NCI-H2081 treated with DMSO at 0.1 percent for 48 hours (cell line): ENCODE measurements at places on chromosomes 4 and X.

DNA sequence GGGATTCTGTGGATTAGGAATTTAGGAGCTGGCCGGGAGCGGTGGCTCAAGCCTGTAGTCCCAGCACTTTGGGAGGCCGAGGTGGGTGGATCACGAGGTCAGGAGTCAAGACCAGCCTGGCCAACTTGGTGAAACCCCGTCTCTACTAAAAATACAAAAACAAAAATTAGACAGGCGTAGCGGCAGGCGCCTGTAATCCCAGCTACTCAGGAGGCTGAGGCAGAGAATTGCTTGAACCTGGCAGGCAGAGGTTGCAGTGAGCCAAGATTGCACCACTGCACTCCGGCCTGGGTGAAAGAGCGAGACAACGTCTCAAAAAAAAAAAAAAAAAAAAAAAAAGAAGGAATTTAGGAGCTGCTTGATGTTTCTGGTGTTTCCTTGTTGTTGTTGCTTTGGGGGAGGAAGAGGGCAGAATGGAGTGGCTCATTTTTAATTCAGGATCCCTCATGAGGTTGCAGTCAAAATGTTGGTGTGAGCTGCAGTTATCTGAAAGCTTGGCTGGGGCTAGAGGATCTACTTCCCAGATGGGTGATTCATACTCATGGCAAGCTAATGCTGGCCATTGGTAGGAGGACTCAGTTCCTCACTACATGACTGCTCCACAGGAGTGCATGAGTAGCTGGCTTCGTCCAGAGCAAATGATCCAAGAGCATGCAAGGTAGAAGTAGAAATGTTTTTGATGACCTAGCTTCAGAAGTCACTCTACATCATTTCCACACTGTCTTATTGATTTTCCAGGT is 26.5 kb upstream of the JADE1 start:
- DNase-seq: no peak

GRCh38 chr4:93835929-93836328 is 7.4 kb downstream of the ATOH1 start:
- DNase-seq: no peak

GRCh38 chr4:149466446-149466845 is 349.2 kb downstream of the IQCM start:
- no peak for DNase-seq

- DNase-seq: no peak
These were observed 13.2 kb downstream of the SMPX start for GRCh38 chrX:21744721-21745120.

GRCh38 chrX:34559325-34559724 is 97.8 kb downstream of the TMEM47 start:
- DNase-seq: no peak

GRCh38 chr4:163003979-163004378 is 162.7 kb downstream of the NAF1 start:
- DNase-seq: no peak

DNA sequence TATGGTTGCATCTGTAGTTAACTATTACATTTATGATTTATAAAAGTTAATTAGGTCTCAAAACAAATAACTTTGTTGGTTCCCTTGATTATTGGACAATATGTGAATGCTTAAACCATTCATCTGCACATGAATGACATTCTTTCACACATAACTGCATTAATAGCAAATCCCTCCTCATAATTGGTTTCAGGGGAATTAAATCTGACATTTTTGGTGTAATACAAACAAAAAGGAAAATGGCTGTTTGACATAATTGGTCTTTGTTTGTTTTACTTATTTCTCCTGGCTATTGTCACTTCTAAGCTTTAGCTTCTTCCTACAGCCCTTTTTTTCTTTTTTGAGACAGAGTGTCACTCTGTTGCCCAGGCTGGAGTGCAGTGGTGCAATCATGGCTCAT is 71.9 kb downstream of the TBC1D9 start:
- no peak for DNase-seq

GRCh38 chrX:13428053-13428786 is 108.4 kb upstream of the ATXN3L start:
- no peak for DNase-seq

DNA sequence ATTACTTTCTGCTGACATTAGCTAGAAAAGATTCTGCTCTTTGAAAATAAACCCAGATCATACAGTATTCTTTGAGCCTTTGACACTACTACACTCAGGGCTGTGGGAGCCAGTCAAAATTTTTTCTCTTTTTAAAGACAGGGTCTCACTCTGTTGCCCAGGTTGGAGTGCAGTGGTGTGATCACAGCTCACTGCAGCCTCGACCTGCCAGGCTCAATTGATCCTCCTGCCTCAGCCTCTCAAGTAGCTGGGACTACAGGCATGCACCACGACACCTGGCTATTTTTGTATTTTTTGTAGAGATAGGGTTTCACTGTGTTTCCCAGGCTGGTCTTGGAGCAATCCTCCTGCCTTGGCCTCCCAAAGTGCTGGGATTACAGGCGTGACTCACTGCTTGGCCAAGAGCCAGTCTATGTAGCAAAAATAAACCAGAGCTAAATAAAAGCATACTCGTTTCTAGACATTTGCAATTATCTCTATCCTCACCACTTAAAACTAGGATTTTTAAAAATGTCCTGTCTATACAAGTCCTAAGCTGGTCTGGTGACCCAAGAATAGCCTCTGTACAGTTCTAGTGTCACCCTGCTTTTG is 43.2 kb downstream of the AKAP4 start:
- no peak for DNase-seq

DNA sequence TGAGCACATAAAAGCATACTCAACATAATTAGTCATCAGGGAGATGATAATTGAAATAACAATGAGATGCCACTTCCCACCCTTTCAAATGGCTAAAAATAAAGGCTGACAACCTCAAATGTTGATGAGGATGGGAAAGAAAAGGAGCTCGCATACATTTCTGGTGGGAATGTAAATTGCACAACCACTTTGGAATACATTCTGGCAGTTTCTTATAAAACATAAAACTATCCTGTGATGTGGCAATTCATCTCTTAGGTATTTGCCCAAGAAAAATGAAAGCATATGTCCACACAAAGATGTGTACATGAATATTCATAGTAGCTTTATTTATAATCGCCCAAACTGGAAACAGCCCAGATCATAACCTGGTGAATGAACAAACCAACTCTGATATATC is 687 bp upstream of the ZNF275 start:
- no peak for DNase-seq

DNA sequence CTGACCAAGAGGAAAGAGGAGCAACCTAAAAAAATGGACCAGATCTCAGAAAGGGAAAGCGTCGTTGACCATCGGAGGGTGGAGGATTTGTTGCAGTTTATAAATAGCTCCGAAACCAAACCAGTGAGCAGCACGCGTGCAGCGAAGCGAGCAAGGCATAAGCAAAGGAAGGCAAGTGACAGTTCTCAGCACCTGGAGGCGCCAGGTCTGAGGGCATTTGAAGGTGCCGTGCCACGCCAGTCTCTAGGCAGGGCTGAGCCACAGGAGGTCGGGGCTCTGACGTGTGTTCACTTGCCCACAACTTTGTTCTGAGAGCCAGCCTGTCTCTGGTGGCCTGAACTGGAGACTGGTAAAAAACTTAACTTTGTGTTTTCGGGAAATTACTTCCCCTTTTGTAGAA is 59.7 kb downstream of the TNIP2 start:
- DNase-seq: no peak

DNA sequence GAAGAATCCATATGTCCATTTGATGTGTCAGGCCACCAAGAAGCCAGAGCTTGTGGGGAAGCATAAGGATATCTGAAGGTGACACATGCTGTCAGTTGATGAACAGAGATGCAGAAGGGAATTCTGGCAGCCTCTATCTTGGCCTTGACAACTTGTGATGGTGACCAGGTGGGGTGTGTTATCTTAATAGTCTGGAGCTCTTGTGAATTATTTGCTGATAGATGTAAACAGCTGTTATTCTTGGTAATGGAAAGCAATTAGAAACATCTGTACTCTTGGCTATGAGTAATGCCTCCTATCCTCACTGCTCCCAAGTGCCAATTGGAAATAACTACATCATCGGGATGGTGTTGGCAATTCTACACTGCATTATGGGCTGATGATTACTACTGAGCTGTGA is 51.9 kb downstream of the NAA11 start:
- no peak for DNase-seq

- no peak for DNase-seq
These were observed 114.8 kb upstream of the ADRA2C start for GRCh38 chr4:3651267-3651845.

- no peak for DNase-seq
These were observed 131.8 kb upstream of the TMLHE start for GRCh38 chrX:155744534-155744933.

DNA sequence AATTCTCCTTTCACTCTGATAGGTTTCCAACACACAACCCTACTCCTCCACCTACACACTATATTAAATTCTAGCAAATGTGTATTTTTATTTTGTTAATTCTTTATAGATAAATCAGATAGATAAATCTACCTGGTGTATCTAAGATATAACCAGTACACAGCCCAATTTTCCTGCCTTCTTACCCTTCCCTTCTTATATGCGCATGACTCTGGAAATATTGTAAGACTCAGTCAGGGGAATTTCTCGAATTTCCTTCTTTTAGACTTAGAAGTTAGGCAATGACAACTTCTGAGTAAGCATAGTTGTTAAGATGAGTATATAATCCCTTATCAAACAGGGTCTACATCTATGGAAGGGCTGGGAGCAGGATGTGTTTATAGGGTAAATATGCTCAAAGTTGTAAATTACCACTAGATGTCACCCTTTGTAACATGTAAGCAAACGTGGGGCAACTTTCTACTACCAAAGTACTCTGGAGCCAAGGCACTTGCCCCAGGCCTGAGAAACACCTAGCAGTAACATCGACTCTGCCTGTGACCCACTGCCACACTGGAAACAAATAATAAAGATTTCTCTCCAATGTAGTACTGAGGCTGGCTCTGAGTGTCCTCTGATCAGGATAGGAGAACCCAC is 444.7 kb downstream of the IQCM start:
- peak; percentile 20 for DNase-seq

DNA sequence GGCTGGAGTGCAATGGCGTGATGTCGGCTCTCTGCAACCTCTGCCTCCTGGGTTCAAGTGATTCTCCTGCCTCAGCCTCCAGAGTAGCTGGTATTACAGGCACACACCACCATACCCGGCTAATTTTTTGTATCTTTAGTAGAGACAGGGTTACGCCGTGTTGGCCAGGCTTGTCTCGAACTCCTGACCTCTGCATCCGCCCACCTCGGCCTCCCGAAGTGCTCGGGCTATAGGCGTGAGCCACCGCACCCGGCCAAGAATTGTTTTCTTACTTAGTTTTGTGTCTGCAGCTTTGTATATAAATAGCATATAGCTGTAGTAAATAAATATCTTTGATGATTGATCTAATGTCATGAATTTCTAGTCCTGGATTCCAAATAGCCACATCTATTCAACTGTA is 81.1 kb downstream of the IL1RAPL1 start:
- no peak for DNase-seq

- no peak for DNase-seq
These were observed 21.3 kb downstream of the QDPR start for GRCh38 chr4:17490575-17491059.

DNA sequence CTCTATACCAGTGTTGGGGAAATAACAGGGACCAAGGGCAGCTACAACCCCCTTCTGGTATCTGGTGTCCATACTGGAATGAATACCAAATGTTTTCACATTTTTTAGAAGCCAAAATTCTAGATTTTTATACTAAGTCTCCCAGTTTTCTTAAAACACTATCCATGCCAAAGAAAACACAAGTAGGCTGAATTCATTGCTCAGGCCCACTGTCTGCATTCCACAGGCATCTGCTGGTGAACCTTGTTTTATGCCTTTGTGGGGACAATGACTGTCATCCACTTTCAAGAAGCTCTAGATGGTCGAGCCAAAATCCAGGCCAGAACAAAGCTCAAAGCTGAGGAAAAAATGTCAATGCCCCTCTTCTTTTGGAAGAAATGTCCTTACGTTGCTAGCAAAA is 213.4 kb upstream of the RASGEF1B start:
- DNase-seq: no peak

DNA sequence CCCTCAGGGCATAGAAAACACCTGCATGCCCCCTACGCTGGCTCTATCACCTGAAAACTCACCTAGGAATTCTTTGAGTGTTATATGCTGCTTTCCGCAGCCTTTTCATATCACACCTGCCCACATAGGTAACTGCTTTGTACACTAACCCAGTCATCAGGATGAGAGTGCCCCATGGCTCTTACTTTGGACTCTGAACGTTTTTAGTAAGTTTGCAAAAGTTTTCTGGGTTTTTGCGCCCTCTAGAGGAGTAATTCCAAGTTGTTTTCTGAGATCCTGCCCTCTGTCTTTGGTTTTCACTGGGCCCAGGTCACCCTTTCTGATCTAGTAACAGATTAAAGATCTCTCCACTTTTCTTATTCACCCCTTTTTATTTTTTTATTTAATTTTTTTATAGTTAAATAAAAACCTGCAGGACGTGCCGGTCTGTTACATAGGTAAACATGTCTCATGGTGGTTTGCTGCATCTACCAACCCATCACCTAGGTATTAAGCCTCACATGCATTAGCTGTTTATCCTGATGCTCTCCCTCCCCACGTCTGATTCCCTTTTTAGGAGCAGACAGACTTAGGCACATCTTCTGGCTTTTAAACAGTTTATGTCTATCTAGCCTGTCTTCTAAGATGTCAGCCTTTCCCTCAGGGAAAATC is 139.2 kb downstream of the NWD2 start:
- DNase-seq: peak; percentile 15

DNA sequence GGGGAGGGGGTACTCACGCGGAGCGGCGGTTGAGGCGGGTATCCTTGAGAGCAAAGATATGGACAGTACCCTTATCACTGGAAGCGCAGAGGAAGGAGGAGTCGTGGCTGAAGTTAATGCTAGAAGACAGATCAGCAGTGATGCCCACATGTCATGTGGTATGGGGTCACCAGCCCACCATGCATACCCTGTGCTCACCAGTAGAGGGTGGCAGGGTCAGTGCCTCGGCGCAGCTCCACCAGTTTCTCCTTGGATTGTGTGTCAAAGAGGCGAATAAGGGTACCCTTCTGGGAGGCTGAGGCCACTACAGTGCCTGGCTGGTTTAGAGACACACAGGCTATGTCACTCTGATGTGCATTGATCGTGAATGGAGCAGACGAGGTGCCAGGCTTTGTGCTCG is 1.5 kb upstream of the PRAF2 start:
- no peak for DNase-seq

DNA sequence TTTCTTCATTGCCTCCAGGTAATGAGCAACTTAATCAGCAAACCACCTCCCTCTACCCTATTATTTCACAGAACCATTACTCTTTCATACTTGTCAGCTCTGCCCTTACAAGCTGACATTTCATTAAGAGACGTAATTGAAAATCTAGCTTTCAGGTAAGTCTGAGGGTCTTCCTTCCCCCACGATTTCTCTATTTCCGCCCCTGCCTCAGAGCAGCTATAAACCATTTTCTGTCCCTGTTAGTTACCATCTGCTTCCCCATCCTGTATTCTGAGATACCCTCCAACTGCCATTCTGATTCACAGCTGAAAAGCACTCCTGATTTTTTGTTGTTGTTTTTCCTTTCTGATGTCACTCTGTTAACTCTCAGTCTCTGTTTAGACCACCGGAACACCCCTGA is 37.1 kb downstream of the SH3RF1 start:
- DNase-seq: no peak

GRCh38 chr4:189767941-189768340 is 172.7 kb upstream of the FRG1 start:
- DNase-seq: no peak

- no peak for DNase-seq
These were observed 1036.2 kb upstream of the GRID2 start for GRCh38 chr4:91267543-91267942.
